ENCODE measurements at places on chromosomes 3 and 15.

DNA sequence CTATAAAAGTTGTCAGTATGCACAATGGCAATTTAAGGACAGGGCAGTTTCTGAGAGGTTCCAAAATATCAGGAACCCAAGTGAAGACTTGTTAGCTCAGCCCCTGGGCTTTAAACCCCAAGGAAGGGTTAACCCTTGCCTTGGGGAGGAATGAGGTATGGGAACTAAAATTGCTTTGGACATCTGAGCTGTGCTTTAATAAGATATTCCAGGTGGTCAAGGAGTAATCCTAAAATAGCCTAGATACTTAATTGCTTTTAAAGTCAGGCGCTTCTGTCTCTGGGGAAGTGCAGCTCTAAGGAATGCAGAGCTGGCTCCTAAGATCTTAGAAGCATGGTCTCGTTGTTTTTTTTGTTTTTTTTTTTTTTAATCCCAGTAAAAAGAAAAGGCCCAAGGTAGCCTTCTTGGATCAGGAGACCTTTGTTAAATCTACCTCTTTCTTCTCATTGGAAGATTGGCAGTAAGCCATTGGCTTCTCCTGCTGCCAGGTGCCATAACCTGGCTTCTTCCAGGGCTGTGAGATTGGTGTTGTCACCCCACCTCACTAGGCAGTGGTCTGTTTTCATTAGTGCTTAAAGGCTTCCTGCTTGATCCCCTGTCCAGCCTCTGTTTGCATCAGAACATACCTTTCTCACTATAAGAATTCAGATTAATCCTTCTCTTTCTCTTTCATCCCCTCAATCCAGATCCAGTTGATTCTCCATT lies 24.5 kb downstream of the ARID3B start:
- no peak for DNase-seq

- DNase-seq, result no peak
Observed at GRCh38 chr3:26932752-26933151, 310.2 kb downstream of the LRRC3B start.

DNA sequence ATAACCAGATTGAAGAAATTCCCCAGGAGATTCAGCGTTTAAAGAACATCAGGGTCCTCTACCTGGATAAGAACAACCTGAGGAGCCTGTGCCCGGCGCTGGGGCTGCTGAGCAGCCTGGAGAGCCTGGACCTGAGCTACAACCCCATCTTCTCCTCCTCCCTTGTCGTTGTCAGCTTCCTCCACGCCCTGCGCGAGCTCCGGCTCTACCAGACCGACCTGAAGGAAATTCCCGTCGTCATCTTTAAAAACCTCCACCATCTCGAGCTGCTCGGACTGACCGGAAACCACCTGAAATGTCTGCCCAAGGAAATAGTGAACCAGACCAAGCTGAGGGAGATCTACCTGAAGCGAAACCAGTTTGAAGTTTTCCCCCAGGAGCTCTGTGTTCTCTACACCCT lies 9.4 kb upstream of the LRRC34 start:
- DNase-seq, result no peak

DNA sequence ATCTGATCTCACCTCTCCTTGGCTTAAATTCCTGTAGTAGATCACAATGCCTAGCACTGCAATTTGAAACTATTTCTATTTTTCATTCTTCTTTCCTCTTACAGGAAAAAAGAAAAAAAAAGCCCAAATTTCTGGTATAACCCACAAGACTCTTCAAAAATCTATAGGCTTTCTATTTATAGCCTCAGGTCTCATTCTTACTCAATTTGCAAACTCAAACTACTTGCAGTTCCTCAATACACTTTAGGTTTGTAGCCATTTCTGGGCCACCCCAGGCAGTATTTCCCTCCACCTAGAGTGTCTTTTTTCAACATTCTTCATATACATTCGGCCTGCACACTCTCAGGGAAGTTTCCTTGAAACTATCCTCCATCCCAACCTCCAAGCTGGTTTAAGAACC lies 169.0 kb downstream of the TBC1D5 start:
- DNase-seq, result no peak

- DNase-seq, result no peak
Observed at GRCh38 chr3:116367761-116368395, 77.4 kb downstream of the LSAMP start.

- DNase-seq, result no peak
Observed at GRCh38 chr3:72892870-72893269, 5.0 kb downstream of the GXYLT2 start.

All from activated T-cell treated with anti-CD3 and anti-CD28 coated beads, Interleukin-2, amount 50 U/mL, for 1 hour (primary cell).